ENCODE measurements at places on chromosomes 5 and 9.
A peak's percentile ranks its signal among the peaks of the same experiment; 100 is the strongest.

GRCh38 chr5:128408622-128409021 is 129.4 kb downstream of the FBN2 start:
- DNase-seq = no peak

- peak; percentile 74 for DNase-seq
These were observed 74.5 kb upstream of the BARHL1 start for GRCh38 chr9:132507670-132508469.

- DNase-seq = no peak
These were observed 975 bp downstream of the TPRN start for GRCh38 chr9:137199411-137200121.

GRCh38 chr5:114243972-114244317 is 117.9 kb upstream of the KCNN2 start:
- DNase-seq = peak; percentile 8

DNA sequence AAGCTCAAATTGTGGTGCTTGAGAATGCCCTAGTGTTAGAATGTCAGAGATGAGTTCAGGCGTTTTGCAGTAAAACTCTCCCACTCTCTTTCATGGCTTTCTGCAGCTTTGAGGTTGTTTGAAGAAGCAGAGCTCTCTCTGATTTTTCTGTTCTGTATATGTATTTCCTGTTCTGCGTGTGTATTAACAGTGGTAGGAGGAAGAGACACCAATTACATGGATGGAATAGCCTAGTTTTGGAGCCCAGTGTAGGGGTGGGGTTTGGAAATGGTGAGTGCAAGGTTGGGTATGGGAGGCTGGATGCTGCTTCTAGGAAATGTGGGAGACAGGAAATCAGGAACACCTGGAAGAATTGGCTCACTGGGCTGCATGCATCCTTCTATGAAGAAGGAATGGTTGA is 12.4 kb downstream of the LARP1 start:
- no peak for DNase-seq

DNA sequence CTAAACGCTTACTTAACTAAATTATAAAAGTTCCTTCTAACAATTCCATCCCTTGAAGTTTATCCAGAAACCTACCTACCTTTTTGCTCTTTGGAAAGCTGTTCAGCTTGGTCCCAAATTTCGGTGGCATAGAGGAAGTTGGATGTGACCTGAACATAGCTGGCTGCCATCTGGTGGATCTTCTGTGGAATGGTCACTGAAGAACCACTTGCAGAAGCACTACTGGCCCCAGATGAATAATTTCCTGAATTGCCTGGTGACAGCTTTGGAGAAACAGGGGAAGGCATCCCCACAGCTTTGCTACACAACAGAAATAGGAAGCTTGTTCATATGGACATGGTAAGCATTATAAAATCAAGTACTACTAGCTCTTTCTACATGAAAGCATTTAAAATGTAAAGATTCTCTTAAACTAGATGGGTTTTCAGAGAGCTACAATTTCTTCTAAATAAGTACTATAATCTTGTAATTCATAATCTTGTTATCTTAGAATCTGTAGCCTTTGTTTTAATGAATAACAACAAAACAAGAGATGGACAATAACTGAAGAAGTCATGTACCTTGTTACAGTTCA is 9.9 kb downstream of the LEAP2 start:
- DNase-seq = peak; percentile 80

DNA sequence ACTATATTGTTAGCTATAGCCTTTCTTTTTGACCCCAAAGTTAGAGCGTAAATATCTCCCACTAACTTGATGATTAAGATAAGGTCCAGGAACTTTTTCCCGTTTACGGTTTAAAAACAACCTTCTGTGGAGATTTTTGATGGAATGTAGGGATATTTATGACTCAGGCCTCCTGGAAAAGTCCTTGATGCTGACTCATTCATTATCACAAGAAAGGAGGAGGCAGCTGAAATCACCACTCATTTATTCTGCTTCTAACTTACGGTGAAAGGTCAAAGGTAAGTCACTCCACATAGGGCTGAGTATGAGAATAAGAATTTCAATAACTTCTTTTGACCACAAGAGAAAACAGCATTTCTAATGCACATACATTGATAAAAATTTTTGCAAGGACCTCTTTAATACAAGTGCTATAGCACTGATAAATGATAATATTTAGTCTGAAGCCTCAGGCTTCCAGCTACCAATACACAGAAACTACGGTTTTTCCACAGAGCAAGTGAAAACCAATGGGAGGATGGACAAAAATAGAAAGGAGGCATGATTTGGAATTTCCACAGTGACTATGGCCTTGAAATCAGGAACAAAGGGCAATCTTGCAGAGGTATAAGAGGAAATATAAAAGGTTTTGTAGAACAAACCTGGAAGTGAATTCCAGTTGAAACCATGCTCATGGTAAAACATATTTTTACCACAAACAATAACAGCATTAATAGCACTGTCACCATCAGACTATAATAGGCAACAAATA is 146.5 kb downstream of the PPP2R2B start:
- DNase-seq = no peak

- no peak for DNase-seq
These were observed 8.6 kb downstream of the ADAM19 start for GRCh38 chr5:157566902-157567489.

DNA sequence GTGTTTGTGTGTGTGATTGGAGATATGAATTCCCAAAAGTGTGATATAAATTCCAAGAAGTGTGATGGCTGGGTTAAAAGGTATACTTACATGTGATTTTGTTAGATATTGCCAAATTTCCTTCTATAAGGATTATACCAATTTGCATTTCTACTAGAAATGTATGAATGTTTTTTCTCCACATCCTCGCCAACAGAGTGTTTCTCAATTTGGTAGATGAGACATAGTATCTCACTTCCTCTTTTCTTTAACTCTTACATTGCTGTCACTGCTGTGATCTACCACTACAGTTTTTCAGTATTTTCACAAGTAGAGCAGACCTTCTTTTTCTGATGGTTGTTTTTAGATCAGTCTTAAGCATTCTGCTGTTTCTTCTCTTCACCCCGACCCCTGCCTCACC is 111.3 kb downstream of the FER start:
- DNase-seq = peak; percentile 69

DNA sequence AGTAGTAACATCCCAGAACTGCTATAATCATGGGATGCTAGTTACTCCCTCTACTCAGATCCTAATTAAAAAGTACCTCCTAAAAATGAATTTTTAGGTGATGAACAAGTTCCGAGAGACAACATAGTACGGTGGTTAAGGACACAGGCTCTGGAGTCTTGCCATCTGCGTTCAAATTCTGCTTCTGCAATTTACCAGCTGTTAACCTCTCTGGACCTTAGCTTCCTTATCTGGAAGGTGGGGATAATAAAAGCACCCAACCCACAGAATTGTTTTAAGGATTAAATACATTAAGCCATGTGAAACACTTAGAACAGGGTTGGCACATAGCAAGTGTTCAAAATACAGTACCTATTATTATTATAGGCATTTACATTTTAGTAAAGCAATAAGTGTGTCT is 77.5 kb upstream of the XPA start:
- DNase-seq = peak; percentile 3

DNA sequence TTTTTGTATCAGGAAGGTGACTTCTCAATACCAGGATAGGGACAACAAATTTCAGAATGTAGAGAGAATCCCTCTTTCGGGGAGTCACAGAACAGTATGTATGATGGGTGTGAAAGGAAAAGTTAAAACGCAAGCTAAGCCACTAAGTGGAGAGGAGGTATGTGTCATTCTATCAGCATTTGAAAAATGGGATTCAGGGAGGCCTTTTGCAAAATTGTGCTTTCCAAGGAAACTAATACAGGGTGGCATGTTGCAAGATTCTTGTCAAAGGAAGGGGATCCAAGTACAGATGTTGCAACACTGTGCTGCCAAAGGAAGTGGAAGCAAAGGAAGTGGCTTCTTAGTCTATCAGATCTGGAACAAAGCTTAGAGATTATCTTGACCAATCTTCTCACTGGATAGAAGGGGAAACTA is 12.6 kb upstream of the TNIP1 start:
- peak; percentile 65 for DNase-seq

- DNase-seq = no peak
These were observed 101.3 kb upstream of the EGFLAM start for GRCh38 chr5:38157024-38157423.

DNA sequence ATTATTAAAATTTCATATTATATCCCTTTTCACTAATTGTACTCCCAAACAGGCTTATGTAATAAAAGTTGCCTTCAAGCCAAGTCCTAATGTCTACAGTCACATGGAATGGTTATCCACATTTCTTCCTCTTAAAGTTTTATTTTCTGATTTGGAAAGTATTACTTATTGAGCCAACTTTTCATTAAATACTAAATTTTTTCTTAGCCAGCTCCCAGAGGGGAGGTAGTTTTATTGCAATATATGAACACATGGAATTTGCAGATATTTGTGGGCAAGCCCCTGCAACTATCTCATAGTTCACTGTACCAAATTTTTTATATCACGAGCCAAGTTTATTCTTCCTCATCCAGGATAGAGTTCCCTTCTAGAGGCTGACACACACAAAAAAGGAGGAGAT is 332.8 kb upstream of the PTGER4 start:
- DNase-seq = no peak

GRCh38 chr5:14672484-14673394 is 8.2 kb downstream of the OTULIN start:
- no peak for DNase-seq

- no peak for DNase-seq
These were observed 563.8 kb downstream of the TLE1 start for GRCh38 chr9:81125446-81126092.

DNA sequence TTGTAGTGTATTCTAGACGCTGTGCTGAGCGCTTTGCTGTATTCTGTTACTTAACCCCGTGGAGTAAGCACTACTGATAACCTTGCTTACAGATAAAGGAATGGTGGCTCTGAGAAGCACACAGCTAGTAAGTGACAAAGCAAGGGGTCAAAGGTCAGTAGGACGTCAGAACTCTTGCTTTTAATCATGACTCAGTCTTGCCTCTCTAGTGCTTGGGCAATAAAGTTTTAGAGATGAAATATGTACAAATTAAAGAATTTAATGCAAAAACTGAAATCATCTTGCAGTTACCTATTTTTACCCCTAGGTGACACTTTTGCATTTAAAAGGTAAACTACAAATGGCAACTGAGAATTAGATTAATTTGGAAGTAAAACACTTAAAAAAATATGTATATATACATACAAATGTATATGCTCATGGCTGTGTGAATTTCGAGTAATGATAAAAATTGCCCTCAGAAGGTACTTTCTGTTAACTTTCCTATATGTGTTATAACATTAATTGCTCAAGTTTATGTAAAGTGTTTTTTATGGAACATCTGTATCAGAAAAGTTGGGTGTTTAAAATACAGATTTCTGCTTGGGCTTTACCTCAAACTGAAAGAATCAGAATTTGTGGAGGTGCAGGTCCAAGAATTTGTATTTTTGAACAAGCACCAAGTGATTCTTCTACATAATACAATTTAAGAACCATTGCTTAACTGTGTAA is 175.1 kb upstream of the DAB2 start:
- peak; percentile 25 for DNase-seq

DNA sequence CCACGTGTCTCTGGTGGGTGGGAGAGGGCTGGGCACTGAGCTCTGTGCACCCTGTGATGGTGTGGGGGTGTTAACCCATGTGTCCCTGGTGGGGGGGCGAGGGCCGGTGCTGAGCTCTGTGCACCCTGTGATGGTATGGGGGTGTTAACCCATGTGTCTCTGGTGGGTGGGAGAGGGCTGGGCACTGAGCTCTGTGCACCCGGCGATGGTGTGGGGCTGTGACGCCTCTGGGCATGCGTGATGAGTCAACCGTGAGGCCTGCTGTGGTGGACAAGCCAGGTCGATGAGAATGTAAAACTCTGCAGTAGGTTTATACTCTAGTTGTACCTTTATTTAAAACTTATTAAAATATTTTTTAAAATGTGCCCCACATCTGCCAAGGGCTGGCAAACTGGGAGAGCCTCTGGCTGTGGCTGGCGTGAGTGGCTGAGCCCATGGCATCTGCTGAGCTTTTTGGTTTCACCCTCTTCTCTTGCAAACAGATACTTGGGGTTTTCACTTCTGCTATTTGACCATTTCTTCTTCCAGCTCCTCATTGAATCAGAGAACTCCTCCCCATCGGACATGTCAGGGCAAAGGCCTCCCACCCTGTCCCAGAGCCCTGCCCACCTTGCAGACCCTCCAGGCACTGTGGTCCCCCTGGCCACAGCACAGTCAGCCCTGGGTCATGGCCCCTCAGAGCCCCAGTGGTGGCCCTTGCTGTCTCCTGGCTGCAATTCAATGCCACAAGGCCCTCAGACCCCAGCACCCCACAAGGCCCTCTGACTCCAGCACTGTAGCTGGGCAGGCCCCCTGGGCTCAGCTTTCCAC is 18.5 kb upstream of the EXOC3 start:
- DNase-seq = peak; percentile 39

DNA sequence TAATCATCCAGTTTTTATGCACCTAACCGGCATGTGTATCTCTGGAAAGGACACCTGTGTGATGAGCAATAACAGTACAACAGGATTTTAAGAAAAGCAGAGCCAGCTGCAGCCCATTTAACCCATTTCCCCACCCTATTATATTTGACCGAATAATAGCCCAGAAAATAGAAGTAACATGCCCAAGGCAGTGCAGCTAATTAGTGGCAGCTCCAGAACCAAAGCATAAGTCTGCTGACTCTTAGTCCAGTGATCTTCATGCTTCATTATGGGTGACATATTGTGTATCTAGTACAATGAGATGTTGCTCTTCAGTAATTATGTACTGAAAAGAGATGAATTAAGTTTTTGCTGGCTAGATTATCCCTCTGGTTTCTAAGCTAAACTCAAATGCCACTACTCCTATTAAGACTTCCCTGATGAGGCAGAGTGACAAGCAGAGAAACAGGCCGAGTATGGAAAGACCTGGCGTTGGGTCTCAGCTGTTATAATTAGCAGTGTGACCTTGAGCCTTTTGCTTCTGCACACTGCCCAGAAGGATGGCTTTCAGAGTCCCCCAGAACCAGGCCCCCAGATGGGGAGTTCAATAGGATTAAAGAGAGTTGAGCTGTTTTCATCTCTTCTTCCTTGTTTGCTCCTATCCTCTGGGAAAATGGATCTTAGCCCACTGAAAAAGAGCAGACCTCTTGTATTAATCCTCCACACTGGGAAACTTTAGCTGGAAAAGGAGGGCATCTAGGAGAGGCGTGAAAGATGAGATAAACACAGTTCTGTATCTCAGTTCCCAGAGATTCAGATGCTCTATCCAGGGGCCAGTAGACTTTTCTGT is 10.8 kb upstream of the C1QTNF3 start:
- DNase-seq = no peak

- no peak for DNase-seq
These were observed 317.6 kb downstream of the CWC27 start for GRCh38 chr5:65086234-65086890.

DNA sequence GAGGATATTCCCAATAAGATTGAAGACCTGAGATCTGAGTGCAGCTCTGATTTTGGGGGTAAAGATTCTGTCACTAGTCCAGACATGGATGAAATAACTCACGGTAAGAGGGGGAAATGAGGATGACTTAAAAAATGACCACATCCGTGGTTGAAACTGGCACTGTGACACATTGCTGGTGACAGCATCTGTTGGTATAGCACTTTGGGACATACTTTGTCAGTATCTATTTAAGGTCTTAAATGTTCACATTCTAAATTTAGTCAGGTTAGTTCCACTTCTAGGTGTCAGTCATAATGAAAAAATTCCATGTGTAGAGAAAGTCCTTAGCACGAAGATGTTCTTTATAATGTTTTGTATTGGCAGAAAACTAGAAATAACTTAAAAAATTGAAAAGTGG is 70.9 kb downstream of the GAPVD1 start:
- peak; percentile 16 for DNase-seq

GRCh38 chr9:125150349-125151245 is 7.3 kb upstream of the SCAI start:
- no peak for DNase-seq

Data from KBM-7 (cell line).